ENCODE measurements at places on chromosomes 13 and 19. TPM values are rescaled to one million over a fixed set of nuclear protein-coding genes. Genes with fewer than 3 reads are reported as not detected.

The AZU1 gene
- not detected for total RNA-seq

The RFPL4AL1 gene
- total RNA-seq, result not detected

The F2RL3 gene
- total RNA-seq, result not detected

The ZMYM5 gene
- 20.2 TPM for total RNA-seq

The VSTM2B gene
- not detected for total RNA-seq

The SERP2 gene
- 8.3 TPM for total RNA-seq

The SGCG gene
- not detected for total RNA-seq

The POLR1G gene
- 4.3 TPM for total RNA-seq
